T-helper 9 cell (primary cell): ENCODE measurements at places on chromosomes 2 and 18.

- DNase-seq = no peak
Observed at GRCh38 chr2:56130463-56131070, 53.2 kb upstream of the CCDC85A start.

- DNase-seq = no peak
Observed at GRCh38 chr2:239322416-239323086, 78.3 kb downstream of the HDAC4 start.

DNA sequence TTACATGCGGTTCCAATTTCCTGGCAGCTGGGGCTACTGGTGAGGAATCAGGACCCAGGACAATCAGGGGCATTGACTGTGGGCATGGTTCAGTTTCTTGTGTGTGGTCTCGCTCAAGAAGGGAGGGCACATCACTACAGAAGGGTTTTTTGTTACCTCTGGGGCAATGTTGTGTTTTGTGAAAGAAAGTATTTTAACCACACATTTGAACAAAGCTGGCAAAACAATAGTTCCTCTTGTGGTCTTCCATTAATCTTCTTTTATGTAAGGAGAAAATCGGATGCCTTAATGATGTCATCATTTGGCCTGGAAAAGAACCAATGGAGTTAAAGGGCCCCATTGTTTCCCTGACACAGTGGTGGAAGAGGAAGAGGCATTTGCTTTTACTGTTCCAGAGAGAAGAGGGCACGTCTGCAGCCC lies 197.4 kb downstream of the SH3BP4 start:
- DNase-seq = no peak

DNA sequence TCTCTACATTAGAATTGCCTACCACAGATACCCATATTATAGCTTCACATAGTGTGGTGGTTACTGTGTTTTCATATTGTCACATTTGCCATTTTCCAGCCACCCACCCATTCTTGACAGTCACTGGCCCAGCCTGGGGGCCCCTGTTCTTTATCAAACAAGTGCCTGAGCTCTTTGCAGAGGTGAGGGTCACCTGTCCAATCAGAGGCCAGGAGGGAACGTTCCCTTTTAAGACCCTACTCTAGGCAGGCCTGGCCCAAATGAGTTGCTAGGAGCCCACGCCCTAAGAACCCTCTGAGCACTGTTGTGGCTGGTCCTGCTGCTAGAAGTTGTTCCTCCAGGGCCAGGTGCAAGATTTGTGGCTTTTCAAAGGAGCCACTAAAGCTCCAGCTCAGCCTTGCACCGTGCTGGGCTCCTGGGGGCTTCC lies 5.2 kb downstream of the IL37 start:
- no peak for DNase-seq

DNA sequence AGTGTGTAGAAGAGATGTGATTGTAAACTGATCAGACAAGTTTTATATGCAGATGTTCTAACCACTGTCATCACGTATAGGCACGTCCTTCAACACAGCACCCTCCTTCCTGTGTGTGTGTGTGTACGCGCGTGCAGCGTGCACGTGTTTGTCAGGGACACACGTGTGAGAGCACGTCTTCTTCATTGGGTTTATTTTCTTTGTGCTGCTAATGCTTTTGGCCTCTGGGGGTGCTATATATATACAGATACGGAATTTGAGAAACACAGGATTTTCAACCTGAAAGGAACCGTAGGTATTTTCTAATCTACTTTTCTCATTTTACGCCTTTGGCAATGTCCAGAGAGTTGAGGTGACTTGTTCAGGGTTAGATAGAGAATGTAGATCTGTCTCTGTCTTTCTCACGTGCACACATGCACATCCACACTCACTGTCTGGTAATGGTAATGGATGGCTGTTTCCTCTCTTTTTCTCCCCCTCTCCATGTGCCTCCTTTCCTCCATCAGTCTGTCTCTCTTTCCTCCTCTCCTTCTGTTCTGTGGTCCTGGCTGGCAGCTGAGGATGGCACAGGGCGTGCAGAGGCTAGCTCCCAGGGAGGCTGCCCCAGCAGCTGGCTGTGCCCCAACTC lies 13.4 kb upstream of the CELF4 start:
- no peak for DNase-seq

GRCh38 chr2:39409697-39410389 lies 27.2 kb downstream of the MAP4K3 start:
- no peak for DNase-seq

GRCh38 chr2:37802899-37803379 lies 122.1 kb upstream of the RMDN2 start:
- no peak for DNase-seq

- DNase-seq = no peak
Observed at GRCh38 chr2:165718610-165719210, 75.3 kb downstream of the GALNT3 start.

DNA sequence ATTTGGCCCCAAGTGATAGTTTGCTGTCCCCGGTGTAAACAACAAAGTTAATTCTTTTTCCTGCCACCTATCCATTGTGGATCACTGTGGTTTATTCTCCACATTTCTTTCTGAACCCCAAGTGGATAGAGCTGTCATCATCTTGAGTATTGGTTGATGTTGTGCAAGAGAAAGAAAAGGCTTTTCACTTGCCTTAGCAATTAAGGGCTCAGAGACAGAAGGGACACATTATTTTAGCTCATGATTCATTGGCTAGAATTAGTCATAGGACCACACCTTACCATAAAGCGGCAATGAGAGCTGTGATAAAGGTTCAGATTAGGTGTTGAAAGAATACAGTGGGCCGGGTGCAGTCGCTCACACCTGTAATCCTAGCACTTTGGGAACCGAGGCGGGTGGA lies 442.1 kb upstream of the DCC start:
- DNase-seq = no peak

DNA sequence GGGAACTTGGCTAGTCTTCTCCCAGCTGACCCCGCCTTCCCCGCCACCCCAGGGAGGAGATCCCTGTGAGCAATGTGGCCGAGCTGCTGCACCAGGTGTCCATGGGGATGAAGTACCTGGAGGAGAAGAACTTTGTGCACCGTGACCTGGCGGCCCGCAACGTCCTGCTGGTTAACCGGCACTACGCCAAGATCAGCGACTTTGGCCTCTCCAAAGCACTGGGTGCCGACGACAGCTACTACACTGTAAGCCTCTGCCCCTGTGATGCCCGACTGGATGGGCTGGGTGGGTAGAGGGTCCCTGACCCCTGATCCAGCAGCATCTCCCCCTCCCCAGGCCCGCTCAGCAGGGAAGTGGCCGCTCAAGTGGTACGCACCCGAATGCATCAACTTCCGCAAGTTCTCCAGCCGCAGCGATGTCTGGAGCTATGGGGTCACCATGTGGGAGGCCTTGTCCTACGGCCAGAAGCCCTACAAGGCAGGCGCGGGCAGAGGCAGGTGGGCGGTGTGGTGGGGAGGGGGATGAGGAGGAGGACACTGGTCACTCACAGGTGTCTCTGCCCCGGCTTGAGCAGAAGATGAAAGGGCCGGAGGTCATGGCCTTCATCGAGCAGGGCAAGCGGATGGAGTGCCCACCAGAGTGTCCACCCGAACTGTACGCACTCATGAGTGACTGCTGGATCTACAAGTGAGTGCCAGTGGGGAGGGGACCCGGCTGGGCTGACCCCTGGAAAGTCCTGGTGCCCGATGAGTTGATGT lies 24.2 kb downstream of the ZAP70 start:
- no peak for DNase-seq

DNA sequence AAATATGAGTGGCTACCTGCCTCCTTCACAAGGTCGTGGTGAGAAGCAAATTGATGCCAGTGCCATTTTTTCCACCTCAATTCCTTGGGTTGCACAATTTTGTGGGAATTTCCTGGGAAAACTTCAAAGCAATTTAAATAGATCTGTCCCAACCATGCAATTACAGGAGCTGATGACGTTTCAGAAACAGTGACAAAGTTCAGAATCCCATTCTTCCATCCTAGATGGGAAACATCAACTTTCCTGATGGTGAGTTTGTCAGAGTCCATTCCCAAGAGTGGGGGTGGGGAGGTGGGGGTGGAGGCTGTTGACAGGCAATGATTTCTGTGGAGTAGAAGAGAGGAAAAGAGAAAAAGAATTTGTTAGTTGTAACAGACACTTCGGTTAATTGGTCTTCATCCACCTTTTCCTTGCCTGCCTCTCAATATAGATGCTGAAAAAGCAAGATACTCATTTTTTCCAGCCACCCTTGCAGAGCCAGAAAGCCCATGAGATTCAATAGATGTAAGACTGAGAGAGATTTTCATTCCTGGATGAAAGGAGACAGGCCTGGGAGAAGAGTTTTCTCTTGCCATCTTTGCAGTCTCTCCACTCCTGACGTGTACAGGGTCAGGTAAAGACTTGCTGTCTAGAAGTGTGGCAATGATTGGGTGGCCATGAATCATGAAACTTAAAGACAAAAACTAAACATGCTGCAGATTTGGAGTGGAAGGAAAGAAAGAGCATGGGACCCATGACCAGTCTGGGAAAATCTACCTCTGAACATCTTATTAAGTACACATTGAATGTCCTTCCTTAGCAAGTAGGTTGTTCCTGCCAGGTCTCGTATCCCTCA lies 47.3 kb downstream of the SOCS6 start:
- DNase-seq = no peak

DNA sequence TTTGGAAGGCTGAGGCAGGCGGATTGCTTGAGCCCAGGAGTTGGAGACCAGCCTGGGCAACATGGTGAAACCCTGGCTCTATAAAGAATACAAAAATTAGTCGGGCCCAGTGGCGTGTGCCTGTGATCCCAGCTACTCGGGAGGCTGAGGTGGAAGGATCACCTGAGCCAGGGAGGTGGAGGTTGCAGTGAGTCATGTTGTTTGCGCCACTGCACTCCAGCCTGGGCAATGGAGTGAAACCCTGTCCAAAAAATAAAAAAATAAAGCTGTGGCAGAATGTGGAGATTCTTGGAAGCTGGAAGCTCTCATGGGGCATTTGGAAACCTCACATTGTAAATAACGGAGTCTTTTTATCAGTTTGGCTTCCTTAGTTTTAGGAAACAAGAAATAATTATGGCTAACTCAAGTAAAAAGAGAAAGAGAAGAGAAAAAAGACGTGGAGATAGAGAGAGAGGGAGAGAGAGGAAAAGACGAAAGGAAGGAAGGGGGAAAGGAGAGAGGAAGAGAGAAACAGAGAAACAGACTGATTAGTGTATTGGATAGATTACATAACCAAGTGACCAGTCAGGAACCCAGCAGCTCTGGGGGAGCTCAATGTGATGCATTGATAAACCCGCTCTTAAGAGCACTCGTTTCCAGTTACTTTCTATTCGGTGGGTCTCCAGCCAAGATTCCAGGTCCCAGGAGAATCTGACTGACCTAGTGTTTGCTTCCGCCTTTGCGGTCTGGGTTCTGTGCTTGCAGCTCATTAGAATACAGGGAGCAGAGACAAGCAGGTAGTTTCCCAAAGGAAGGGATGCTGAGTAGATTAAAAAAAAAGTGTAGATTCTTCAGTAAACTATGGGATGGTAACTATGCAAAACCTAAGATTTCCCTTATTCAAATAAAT lies 1.1 kb upstream of the SPAST start:
- DNase-seq = no peak

DNA sequence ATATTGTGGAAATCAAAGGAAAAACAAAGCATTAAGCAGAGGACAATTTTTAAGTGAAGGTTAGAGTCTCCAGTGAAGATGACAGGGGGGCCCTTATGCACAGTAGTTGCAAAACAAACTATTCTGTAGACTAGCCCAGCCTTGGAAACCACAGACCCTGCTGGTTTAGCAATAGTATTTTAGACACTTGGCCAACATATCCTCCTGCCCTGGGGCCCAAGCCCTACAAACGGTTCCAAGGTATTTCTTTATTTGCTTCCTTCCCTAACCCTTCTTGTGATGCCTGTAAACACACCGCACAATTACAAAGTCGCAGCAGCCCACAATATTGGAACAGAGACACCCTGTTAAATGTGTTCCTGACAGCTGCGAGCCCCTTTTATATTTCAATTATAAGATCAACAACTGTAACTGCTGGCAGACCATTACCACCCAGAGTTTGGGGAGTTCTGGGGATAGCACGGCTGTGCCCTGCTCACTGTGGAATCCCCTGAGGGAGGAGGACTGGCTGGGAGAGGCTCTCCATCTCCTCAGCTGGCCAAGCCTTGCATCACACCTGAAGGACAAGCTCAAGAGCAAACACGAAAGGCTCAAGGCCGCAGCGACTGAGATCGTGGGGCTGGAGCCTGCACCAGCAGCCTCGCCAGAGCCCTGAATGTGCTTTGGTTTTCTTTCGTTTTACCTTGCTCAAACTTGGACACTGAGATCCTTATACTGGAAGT lies 282.2 kb upstream of the ATP5MC3 start:
- DNase-seq = no peak

DNA sequence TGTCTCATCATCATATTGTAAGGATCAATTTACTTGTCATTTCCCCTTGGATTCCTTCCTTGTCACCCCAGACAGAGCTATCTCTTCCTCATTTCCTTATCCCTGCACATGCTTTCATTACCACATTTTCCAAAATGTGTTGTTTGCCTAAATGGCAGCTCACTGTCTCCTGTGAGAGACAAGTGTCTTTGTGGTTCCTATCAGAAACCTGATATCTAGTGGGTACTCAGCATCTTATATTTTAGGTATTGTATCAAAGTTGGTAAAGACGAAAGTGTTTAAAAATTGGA lies 896.0 kb upstream of the PIK3C3 start:
- DNase-seq = no peak

- no peak for DNase-seq
Observed at GRCh38 chr18:10378688-10379420, 75.6 kb upstream of the APCDD1 start.

DNA sequence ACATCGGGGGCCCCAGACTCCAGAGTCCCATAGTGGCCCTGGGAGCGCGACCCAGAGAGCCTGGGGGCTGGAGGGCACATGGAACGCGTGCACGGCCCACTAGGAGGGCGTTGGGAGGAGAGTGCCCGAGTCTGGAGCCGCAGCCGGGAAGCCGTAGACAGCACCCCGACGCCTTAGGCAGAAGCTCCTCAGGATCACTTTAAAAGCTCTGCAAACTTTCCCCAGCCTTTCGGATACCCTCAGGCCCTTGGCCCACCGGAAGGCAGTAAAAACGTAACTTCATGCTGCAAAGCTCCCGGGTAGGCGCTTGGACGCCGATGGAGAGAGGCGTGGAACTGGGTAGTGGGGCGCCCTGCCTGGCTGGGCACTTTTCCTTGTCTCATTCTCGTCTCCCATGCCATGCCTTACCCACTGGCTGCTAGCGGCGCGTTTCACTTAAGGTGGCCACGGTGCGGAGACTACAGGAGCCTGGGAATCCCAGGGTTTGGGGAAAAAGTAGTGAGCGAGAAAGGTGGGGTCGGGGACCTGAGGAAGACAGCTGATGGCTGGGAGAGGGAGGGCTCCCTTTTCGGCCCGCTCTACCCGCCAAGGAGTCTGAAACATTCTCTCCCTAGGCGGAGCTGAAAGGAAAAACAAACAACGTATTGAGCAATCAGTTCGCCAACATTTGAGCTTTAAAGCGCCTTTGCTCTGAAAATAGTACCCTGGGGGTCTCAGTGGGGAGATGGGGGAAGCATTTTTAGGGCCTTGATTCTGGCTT lies 141.8 kb downstream of the MEIS1 start:
- DNase-seq = no peak
